IMR-90 (cell line): ENCODE measurements at places on chromosomes 5 and 9. TPM values are rescaled to one million over a fixed set of nuclear protein-coding genes. Genes with fewer than 3 reads are reported as not detected.

The BTNL8 gene
- total RNA-seq: not detected in 2 replicates

The TEX53 gene
- not detected in 2 replicates for total RNA-seq

The DDX4 gene
- not detected in 2 replicates for total RNA-seq

The TBC1D13 gene
- total RNA-seq: 7.2 and 9.1 TPM in 2 replicates

The FTMT gene
- not detected in 2 replicates for total RNA-seq

The SPOCK1 gene
- 5.0 and 8.1 TPM in 2 replicates for total RNA-seq

The GMCL2 gene
- not detected in 2 replicates for total RNA-seq

The TMEM203 gene
- 18.8 and 20.8 TPM in 2 replicates for total RNA-seq

The WDR38 gene
- not detected in 2 replicates for total RNA-seq

The KIF20A gene
- 106 and 119 TPM in 2 replicates for total RNA-seq

The FOXI1 gene
- not detected in 2 replicates for total RNA-seq

The EQTN gene
- not detected in 2 replicates for total RNA-seq

The SIGMAR1 gene
- total RNA-seq: 38.6 and 44.6 TPM in 2 replicates

The HTR4 gene
- total RNA-seq: not detected in 2 replicates

The SPINK4 gene
- total RNA-seq: not detected in 2 replicates

The SUSD3 gene
- total RNA-seq: 0.28 and 0.54 TPM in 2 replicates

The SH3RF2 gene
- total RNA-seq: 1.1 and 1.3 TPM in 2 replicates

The TEX10 gene
- 43.9 and 53.3 TPM in 2 replicates for total RNA-seq

The NXNL2 gene
- 3.2 and 4.7 TPM in 2 replicates for total RNA-seq

The SHISAL2B gene
- total RNA-seq: not detected in 2 replicates

The PCDHGB5 gene
- 17.2 and 17.5 TPM in 2 replicates for total RNA-seq

The REEP2 gene
- total RNA-seq: 12.4 and 20.3 TPM in 2 replicates

The TMEM215 gene
- total RNA-seq: not detected in 2 replicates

The ACOT12 gene
- total RNA-seq: not detected in 2 replicates

The LPAR1 gene
- 260 and 315 TPM in 2 replicates for total RNA-seq

The AGTPBP1 gene
- 9.0 and 14.4 TPM in 2 replicates for total RNA-seq

The MOB3B gene
- total RNA-seq: under 0.01 TPM in 2 replicates

The LMNB1 gene
- total RNA-seq: 53.6 and 68.6 TPM in 2 replicates

The IL13 gene
- total RNA-seq: not detected in 2 replicates

The RAB3C gene
- total RNA-seq: not detected in 2 replicates

The PRDM9 gene
- total RNA-seq: not detected in 2 replicates

The IRGM gene
- not detected in 2 replicates for total RNA-seq

The SLC35A4 gene
- 17.2 and 19.2 TPM in 2 replicates for total RNA-seq

The PCDHB4 gene
- total RNA-seq: under 0.01 TPM in 1 of 2 replicates, not detected in the other

The ORM2 gene
- total RNA-seq: not detected in 2 replicates

The PCDHGC5 gene
- total RNA-seq: 2.5 and 2.9 TPM in 2 replicates

The SPATA31A3 gene
- total RNA-seq: not detected in 2 replicates

The KIF27 gene
- total RNA-seq: 1.6 and 2.2 TPM in 2 replicates

The IFNA2 gene
- total RNA-seq: not detected in 2 replicates

The SLC28A3 gene
- 1.9 and 2.2 TPM in 2 replicates for total RNA-seq

The FAM151B gene
- 2.8 and 2.9 TPM in 2 replicates for total RNA-seq

The ANKRD34B gene
- not detected in 2 replicates for total RNA-seq

The MCIDAS gene
- not detected in 2 replicates for total RNA-seq
